ENCODE measurements at places on chromosomes 1 and 21.

DNA sequence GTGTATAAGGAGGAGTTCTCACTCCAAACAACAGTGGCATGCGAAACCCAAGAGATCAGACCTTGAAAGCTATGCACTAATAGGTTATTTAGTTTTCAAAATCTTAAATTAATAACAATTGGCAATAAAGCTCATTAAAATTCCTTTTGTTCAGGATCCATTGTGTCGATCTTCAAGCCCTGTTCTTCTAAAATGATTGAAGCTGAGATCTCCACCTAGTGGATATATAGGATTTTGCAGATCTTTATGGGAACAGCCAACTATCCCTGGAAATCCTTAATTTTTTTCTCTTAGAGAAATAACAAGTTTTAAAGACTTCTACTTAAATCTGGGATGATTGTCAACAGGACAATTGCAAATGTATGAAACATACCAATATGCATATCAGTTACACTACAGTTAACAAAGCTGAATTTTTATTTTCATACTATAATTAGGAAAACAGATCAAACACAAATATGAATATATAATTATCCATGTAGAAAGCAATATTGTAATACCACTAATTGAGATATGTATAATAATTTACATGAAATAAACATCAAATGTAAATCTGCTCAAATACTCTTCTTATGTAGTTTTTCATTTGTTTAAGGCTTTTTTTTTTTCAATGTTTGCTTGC lies 43.3 kb downstream of the LRRC53 start:
- DNase-seq, result peak; percentile 68

- DNase-seq, result no peak
Observed at GRCh38 chr1:2506007-2506860, 20.2 kb downstream of the PANK4 start.

GRCh38 chr1:186308264-186309060 lies 66.6 kb downstream of the TPR start:
- no peak for DNase-seq

- no peak for DNase-seq
Observed at GRCh38 chr1:59354709-59355337, 57.9 kb downstream of the FGGY start.

DNA sequence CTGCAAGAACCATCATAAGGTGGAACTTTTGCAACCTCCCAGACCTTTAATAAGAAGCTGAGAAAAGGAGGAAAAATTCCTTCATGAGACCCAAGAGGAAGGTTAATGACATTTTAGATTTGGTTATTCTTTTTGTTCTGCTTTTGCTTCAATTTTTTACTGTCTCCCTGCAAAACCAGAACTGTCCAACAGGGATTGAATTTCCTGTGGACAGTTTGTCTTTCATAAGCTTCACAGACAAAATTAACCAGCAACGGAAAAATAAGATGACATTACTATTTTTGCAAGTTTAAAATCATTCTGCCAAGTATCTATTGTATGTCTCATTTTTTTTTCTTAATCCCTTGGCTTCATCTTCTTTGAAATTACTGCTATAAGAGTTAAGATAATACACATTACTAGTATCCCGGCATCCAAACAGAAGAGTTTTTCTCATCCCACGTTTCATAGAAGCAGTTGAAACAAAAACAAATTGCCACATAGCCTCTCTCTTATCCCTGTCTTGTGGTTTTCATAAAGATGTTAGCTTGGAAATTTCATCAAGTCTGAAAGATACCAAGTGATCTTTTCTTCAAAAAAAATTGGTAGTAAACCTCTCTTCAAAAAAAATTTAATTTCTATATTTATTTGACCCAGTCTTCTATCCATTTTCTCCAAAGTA lies 465.3 kb upstream of the PTBP2 start:
- DNase-seq, result no peak

All from SK-N-MC (cell line).